ENCODE measurements at places on chromosomes 1 and 21.

- DNase-seq, result peak; percentile 41
Observed at GRCh38 chr1:66168948-66169671, 364.8 kb upstream of the SGIP1 start.

- DNase-seq, result no peak
Observed at GRCh38 chr1:152953761-152954160, 6.8 kb downstream of the SPRR5 start.

DNA sequence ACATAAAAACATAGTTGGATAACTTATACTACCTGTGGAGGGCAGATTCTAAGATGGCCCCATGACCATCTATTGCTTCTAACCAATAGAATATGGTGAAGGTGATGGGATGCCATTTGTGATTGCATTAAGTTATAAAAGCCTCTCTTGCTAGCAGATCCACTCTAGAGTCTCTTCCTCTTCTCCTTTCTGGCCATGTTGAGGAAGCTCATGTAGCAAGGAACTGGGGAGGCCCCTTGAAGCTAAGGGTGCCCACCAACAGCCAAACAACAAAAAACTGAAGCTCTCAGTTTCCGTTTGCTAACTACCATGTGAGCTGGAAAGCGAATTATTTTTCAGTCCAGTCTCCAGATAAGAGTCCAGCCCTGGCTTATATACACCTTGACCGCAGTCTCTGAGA, 16.0 kb upstream of the AGO1 start:
- no peak for DNase-seq

- DNase-seq, result no peak
Observed at GRCh38 chr1:165387505-165387904, 31.0 kb upstream of the LMX1A start.

- DNase-seq, result no peak
Observed at GRCh38 chr1:151175863-151176262, at the start of gene TMOD4. TSS of gene TMOD4 (minus strand) at chr1:151175981. CDS start at chr1:151174875, 1,106 bp downstream.

Measured in retinal pigment epithelial cell (primary cell).